ENCODE measurements at places on chromosomes 16 and 17. TPM values are rescaled to one million over a fixed set of nuclear protein-coding genes. Genes with fewer than 3 reads are reported as not detected.

SPIRE2 gene
- total RNA-seq: 0.29 TPM

DNA sequence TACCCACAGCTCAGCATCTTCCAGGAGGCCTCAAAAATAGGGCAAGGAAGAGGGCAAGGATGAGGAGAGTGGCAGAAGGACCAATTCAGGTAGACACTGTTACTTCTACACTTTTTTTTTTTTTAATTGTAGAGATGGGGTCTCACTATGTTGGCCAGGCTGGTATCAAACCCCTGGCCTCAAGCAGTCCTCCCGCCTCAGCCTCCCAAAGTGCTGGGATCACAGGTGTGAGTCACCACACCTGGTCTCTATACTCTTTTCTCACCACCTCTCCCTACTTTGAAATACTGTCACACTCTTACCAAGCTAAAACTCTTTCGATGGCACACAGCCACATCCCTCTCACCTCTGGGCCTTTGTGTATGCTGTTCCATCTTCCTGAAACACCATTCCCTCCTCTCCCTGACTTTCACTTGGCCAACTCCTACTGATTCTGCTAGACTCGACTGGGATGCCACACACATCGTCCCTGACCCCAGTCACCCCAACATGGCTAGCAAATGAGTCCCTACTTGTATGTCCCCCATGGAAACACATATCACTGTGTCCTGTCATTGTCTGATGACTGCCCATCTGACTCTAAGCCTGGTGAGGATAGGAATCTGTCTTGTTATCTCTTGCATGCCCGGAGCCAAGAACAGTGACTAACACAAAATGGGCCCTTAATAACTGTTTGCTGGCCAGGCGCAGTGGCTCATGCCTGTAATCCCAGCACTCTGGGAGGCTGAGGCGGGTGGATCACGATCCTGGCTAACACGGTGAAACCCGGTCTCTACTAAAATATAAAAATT lies 7.2 kb upstream of the SLC43A2 start:
- DNase-seq: no peak

PHOSPHO1 gene
- total RNA-seq: not detected

DNA sequence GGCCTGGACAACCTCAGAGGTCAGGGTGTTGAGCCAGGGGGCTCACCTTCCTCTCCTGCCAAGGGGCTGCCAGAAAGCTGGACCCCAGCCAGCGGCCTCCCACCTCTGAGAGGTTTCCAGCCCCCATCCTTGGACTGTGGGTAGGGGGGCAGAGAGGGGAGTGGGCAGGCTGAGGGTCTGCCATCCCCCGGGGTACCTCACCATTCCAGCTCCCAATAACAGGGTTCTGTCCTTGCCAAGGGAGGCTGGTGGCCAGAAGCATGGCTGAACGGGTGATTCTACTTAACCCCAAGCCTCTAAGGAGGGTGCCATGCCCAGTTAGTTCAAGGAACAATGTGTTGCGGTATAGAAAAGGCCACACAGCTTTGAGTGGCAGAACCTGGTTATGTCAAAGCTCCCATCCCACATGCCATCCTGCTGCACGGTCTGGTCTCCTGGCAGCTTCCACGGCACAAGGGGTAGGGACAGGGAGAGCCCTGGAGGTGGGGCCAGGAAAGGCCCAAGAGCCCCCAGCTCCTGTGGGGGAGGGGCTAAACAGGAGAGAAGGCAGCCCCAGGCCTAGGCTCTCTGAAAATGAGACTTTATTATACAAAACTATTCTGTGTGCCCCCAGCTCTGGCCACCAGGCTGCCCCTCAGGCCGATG lies 19.8 kb downstream of the B9D1 start:
- DNase-seq: no peak

DNA sequence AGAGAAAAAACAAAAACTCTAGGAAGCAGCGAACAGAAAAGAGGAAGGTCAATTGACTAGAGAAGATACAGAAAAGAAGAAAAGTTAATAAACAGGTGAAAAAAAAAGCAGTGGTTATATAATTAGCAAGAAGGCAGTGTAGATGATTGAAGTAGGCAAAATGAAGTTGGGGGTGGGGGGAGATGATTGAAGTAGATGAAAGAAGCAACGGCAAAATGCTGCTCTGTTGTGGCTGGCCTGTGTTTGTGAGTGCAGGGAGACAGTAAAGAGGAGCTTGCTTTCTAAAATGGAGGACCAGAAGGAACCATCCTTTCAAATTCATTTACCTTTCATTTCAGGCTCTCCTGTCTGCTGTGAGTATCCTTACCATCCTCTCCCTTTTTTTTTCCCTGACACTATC lies 3.6 kb downstream of the EVI2B start:
- peak; percentile 71 for DNase-seq

- no peak for DNase-seq
Observed at GRCh38 chr16:81482329-81483063, 37.9 kb downstream of the CMIP start.

GRCh38 chr17:44972953-44973352 lies 4.8 kb upstream of the C1QL1 start:
- no peak for DNase-seq

GRCh38 chr16:10594312-10594950 lies 14.0 kb upstream of the EMP2 start:
- no peak for DNase-seq

RPL26 gene
- 3,176 TPM for total RNA-seq

- no peak for DNase-seq
Observed at GRCh38 chr16:77700846-77701245, 21.5 kb upstream of the NUDT7 start.

GRCh38 chr17:47197821-47198220 lies 8.7 kb upstream of the CDC27 start:
- DNase-seq: no peak

- DNase-seq: no peak
Observed at GRCh38 chr16:88569614-88569984, 604 bp upstream of the ZC3H18 start.

GRCh38 chr16:81442220-81442915 lies 2.2 kb upstream of the CMIP start:
- peak; percentile 39 for DNase-seq

MGRN1 gene
- 70.8 TPM for total RNA-seq

MYL4 gene
- not detected for total RNA-seq

NGFR gene
- total RNA-seq: not detected

DNA sequence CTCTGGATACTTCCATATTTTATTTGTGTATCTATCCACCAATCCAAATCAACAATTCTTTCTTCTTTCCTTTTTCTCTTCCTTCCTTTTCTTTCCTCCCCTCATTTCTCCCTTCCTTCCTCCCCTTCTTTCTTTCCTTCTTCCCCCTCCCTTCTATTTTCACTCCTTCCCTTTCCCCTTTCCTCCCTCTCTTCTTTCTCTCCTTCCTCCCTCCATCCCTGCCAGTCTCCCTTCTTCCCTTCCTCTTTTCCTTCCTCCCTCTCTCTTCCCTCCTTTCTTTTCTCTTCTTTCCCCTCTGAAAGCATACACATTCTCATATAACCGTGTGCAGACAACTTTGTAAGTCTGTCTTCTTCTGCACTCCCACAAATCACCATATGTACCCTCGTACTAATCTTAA lies 382.3 kb upstream of the MAF start:
- DNase-seq: no peak

DNA sequence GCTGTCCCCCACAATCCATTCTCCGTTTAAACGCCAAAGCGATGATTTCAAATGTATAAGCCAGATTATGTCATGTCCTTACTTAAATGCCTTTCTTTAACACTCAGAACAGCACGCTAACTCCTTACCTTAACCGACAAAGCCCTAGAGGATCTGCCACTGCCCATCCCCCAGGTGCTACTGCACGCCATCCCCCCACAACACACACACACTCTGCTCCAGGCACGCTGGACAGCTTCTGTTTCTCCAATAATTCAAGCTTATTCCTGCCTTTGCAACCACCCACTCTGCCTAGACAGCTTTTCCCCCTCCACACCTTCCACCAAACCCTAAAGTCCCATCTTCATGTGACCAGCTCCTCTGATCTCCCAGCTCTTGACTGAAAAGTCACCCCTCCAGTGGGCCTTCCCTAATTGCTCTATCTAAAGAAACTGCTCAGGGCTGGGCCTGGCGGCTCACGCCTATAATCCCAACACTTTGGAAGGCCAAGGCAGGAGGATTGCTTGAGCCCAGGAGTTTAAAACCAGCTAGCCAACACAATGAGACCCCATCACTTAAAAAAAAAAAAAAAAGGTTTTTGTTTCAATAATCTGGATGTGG lies 38.9 kb upstream of the RPL38 start:
- DNase-seq: no peak

Data from activated CD8-positive, alpha-beta T cell treated with anti-CD3 and anti-CD28 coated beads for 36 hours (primary cell).